Activated CD4-positive, alpha-beta T cell treated with anti-CD3 and anti-CD28 coated beads for 36 hours (primary cell): ENCODE measurements at places on chromosomes 2 and 18.

- DNase-seq, result no peak
Observed at GRCh38 chr2:162282765-162283425, 35.6 kb downstream of the IFIH1 start.

DNA sequence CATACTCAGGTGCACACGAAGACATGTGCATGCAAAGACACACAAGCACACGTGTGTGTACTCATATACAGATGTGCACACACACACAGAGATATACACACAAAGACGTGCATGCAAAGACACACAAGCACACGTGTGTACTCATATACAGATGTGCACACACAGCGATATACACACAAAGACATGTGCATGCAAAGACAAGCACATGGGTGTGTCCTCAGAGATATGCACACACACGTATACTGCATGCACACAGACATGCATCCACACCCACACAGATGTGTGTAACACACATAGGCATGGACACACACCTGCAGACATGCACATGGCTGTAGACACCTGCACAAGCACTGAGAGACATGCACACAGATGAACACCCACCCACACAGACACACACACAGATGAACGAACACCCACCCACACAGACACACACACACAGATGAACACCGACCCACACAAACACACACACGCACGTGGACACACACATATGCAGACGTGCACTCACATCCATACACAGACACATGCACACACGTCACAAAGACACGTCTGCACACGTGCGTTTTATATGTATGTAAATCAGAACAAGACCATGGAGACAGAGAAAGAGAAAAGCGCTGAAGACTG, 231.9 kb downstream of the TWIST2 start:
- no peak for DNase-seq

DNA sequence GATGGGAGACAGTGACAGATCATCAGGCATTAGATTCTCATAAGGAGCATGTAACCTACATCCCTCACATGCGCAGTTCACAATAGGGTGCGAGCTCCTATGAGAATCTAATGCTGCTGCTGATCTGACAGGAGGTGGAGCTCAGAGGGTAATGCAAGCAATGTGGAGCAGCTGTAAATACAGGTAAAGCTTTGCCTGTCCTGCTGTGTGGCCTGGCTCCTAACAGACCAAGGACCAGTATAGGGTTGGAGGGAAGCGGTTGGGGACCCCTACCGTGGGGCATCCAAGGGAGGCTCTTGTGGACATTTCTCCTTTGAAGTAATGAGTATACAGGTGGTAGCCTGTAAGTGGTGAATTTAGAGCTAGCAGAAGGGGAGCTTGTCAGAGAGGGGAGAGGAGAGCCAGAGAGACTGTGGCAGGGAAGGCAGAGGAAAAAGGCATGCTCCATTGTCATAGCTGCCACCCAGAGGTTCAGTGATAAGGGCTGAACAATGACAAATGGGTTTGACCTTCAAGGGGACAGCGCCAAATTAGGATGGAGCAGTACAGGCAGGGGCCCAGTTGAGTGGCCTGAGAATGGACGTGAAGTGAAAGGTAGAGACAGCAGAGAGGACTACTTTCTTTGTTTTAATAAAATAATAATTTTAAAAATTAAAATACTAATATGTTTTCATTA, 15.2 kb upstream of the TMBIM1 start:
- DNase-seq, result no peak

GRCh38 chr2:167237478-167237877, 349.2 kb downstream of the XIRP2 start:
- no peak for DNase-seq

DNA sequence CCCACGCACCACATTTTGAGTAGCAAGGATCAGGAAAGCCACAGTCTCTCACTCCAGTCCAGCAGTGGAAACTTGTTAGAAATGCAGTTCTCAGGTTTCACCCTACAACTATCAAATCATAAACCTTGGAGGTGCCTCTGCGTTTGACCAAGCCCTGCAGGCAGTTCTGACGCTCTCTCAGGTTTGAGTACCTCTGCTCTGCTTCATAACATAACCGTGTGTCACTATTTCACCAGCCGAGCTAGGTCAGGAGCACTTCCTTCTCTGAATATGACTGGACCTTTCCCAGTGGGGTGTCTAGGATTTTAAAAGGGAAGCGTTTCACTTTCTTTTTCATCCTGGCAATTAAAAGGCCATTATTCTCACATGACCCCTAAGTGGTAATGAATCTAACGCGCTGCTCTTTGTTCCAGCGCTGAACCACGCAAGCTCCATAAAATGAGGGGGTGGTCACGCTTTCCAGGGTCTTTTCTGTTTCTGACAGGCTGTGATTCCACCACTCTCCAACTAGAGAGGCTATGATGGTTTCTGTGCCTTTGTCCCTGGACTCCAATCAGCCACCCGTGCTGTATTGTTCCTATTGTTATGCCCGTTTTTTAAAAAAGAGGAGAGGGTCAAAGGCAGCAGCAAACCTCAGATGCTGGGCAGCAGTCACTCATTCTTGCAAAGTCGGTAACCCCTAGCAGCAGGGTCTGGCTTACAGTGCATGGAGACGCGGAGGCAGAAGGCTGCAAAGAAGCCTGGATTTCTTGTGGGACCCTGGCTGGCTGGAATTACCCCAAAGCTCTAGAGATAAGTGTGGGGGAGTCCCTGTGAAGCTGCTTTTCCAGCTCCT, 75.2 kb upstream of the CTNNA2 start:
- DNase-seq, result no peak

GRCh38 chr2:195543902-195544894, 112.8 kb upstream of the SLC39A10 start:
- DNase-seq, result peak; percentile 63

- no peak for DNase-seq
Observed at GRCh38 chr2:78977661-78978145, 47.8 kb upstream of the REG3G start.

GRCh38 chr2:118049816-118050140, 35.9 kb upstream of the CCDC93 start:
- no peak for DNase-seq
